ENCODE measurements at places on chromosomes 16 and 17. TPM values are rescaled to one million over a fixed set of nuclear protein-coding genes. Genes with fewer than 3 reads are reported as not detected.

TEKT3 gene
- 0.33 TPM for total RNA-seq

PRDM7 gene
- total RNA-seq, result not detected

DNAH9 gene
- not detected for total RNA-seq

DNA sequence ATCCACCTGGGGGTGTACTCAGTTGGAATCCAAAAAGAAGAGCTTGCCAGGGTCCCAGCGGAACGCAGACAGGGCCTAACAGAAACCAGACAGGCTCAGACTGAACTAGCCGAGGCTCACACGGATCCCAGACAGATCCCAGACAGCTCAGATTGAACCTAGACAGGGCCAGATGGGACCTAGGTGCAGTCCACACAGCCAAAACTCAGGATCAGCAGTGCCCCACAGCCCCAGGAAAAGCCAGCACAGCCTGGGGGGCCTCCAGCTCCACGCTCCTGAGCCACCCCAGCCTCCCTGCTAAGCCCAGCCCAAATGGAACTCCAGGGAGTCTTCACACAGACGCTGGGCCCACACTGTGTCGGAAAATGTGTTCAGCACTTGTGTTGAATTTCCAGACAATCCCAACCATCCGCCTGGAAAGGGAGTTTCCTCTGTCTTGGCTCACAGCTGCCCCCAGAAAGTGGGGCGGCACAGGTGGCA is 7.5 kb downstream of the STX1B start:
- no peak overlapping the region for H3K4me3 ChIP-seq
- H3K36me3 ChIP-seq, result no peaks in the 10 kb centered on the region
- no peaks in the 10 kb centered on the region for H3K27me3 ChIP-seq
- no peak overlapping the region for H3K27ac ChIP-seq

- H3K27me3 ChIP-seq, result no peaks in the 10 kb centered on the region
- H3K27ac ChIP-seq, result no peak overlapping the region
- H3K4me1 ChIP-seq, result no peaks in the 10 kb centered on the region
- no peak for DNase-seq
- no peak overlapping the region for H3K4me3 ChIP-seq
Observed at GRCh38 chr16:82384949-82385348, 214.9 kb upstream of the MPHOSPH6 start.

GRCh38 chr16:18979936-18980335 is 3.8 kb upstream of the TMC7 start:
- no peaks in the 10 kb centered on the region for H3K27me3 ChIP-seq
- H3K36me3 ChIP-seq, result no peaks in the 10 kb centered on the region
- peaks cover 3% of the 10 kb centered on the region for H3K4me1 ChIP-seq
- H3K27ac ChIP-seq, result no peak overlapping the region
- no peak overlapping the region for H3K4me3 ChIP-seq

DNA sequence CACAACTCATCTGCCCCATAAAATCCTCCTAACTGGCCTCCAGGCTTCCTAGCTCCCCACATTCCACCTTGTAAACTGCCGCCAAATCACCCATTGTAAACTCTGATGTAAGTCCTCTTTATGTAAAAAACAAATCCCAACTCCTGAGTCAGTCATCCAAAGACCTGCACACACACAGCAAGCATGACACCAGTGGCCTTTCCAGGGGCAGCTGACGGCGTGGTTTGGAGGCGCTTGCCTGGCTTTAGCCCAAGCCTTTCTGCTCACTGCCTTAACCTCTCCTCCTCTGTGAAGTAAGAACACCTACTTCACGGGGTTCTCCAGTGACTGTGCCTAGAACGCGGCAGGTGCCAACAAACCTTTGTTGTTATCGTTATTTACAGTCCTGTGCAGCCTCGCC is 14.0 kb downstream of the UBE2O start:
- no peaks in the 10 kb centered on the region for H3K27me3 ChIP-seq
- H3K4me3 ChIP-seq, result no peak overlapping the region
- DNase-seq, result peak; percentile 20
- no peaks in the 10 kb centered on the region for H3K4me1 ChIP-seq

- H3K4me3 ChIP-seq, result no peak overlapping the region
- H3K27ac ChIP-seq, result no peak overlapping the region
- H3K36me3 ChIP-seq, result no peaks in the 10 kb centered on the region
- no peak for DNase-seq
- H3K4me1 ChIP-seq, result peaks cover 3% of the 10 kb centered on the region
Observed at GRCh38 chr17:3697103-3697476, 1.1 kb upstream of the P2RX5 start.

GRCh38 chr17:44527102-44527501 is 23.9 kb upstream of the GPATCH8 start:
- H3K27me3 ChIP-seq, result no peaks in the 10 kb centered on the region
- H3K4me3 ChIP-seq, result no peak overlapping the region
- no peak overlapping the region for H3K27ac ChIP-seq
- no peaks in the 10 kb centered on the region for H3K36me3 ChIP-seq
- no peaks in the 10 kb centered on the region for H3K4me1 ChIP-seq
- no peak for DNase-seq

Data from fibroblast of lung (primary cell).